Left lung (tissue), 14 donors: ENCODE measurements at places on chromosomes 16 and 17. TPM values are rescaled to one million over a fixed set of nuclear protein-coding genes. Genes with fewer than 3 reads are reported as not detected.

- no peak for DNase-seq
Observed at GRCh38 chr16:68086860-68087268, 1.7 kb downstream of the NFATC3 start.

- no peak for DNase-seq
Observed at GRCh38 chr16:69822174-69822935, 60.2 kb downstream of the WWP2 start.

CACNG1 gene
- not detected for total RNA-seq

GRCh38 chr16:68046106-68046505 lies 23.0 kb downstream of the DUS2 start:
- no peak for DNase-seq

DNA sequence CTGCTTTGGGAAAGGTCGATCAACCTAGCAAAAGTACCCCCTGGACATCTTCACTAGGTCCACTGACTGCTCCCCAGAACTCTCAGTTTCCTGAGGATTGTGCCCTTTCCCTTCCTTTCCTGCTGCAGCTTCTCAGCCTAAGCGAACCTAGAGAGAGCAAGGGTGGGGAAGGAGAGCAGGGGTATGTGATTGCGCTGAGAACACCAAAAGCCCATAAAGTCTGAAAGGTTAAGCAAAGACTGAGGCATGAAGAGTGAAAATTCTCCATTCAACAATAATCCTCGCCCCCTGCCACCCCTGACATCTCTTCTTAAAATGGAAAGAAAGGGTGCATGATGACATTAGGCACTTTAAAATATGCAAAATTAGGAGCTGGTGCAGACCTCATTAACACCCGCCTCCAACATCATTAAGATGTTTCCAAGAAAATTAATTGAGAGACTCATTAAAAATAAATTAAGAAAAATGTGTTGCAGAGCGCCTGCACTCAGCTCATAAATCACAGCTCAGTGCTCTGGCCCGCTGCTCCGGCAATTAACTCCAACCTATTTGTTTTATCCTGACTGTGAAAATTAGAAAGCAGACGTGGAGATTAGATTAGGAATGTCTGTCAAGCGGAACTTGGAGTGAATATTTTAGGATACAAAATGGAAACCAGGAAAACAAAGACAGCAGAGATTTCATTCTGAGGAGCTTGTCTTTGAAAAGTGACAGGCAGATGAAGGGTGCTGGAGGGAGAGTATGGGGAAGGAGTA lies 49.1 kb upstream of the PMFBP1 start:
- no peak for DNase-seq

- no peak for DNase-seq
Observed at GRCh38 chr17:66730461-66730923, 104.4 kb upstream of the CACNG5 start.

SDR42E1 gene
- 9.3 TPM for total RNA-seq

- no peak for DNase-seq
Observed at GRCh38 chr17:65583921-65584603, 22.6 kb upstream of the AXIN2 start.

GRCh38 chr16:4241928-4242283 lies at the start of gene SRL:
Gene SRL, minus strand, starts transcription at chr16:4242080. Its CDS starts 13 bp downstream, at chr16:4242067.
- DNase-seq = no peak

PLLP gene
- total RNA-seq = 70.6 TPM

CPPED1 gene
- 33.3 TPM for total RNA-seq

CAVIN1 gene
- 320 TPM for total RNA-seq

GRCh38 chr16:30741461-30741914 lies 6.7 kb upstream of the PHKG2 start:
- no peak for DNase-seq

DNA sequence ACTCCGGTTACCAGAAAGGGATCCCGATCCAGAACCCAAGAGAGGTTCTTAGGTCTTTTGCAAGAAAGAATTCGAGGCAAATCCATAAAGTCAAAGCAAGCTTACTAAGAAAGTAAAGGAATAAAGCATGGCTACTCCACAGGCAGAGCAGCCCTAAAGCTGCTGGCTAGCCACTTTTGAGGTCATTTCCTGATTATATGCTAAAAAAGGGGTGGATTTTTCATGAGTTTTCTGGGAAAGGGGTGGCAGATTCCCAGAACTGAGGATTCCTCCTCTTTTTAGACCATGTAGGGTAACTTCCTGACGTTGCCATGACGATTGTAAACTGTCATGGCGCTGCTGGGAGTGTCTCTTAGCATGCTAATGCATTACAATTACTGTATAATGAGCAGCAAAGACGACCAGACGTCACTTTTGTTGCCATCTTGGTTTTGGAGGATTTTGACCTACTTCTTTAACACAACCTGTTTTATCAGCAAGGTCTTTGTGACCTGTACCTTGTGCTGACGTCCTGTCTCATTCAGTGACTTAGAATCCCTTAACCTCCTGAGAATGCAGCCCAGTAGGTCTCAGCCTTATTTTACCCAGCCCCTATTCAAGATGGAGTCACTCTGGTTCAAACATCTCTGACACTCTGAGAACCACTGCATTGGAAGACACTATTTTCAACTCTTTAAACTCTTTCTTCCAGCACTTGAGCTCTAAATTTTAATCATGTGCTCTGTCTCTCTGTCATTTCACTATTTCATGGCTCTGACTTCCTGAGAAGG lies 203.6 kb upstream of the CACNG3 start:
- no peak for DNase-seq

DNA sequence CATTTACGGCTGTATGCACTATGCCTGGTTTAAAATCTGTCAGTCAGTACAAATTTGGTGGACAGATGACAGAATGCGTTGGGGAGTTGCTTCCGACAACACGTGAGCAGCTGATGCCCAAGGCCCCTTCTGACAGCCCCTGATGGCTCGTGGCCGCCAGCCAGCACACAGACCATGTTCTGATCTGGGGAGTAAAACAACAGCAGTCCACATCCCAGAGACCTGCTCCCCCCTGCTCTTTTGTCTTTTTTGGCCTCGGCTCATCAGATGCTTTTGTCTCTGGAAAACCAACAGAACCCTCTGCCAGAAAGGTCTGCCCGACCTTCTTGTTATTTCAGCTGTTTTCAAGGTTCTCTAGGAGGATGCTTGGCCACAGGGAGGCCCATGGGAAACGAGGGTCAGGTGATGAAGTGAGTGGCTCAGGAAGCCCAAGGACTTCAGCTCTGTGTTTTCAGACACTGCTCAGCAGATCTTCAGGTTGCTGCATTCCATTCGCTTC lies 10.8 kb downstream of the ARSG start:
- DNase-seq = no peak

DNA sequence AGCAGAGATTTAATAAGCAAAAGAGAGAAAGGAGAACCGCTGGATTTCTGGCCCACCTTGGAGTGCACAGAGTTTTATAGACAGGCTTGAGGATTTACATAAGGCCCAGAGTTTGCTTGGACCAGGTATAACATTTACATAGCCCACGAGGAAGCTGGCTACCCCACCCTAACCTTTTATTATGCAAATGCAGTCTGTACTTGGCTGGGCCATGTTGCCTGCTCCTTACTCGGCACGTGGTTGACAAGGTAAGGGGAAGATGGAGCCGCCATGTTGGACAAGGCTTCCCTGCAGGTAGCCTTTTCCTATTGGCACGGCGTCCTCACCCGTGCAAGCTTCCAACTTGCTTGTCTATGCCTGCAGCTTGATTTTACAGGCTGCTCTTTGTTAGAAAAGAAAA lies 35.2 kb upstream of the HS3ST3A1 start:
- no peak for DNase-seq

SLC13A2 gene
- not detected for total RNA-seq

GRCh38 chr16:72298961-72299360 lies 127.0 kb upstream of the PMFBP1 start:
- DNase-seq = no peak

DNA sequence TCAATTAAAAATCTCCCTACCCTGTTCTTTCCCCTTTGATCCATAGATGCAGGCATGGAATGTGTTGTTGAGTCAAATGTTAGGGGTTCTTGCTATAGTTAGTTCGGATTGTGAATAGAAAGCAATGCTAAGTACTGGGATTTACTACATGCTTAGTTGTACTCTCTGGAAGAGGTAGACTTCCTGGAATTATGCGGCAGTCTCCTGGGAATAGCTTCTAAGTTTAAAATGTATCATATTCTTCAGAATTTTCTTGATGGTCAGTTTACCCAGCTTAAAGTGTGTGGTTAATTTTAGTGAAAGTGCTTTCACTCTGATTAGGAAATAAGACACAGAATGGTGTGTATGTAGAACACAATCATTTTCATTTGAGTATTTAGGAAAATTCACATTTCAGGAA lies 3.5 kb downstream of the CLTC start:
- no peak for DNase-seq

KCTD5 gene
- 21.3 TPM for total RNA-seq

PLEKHH3 gene
- 34.2 TPM for total RNA-seq

- DNase-seq = no peak
Observed at GRCh38 chr16:12753203-12754023, 50.3 kb downstream of the CPPED1 start.

SPATA20 gene
- total RNA-seq = 57.2 TPM

- DNase-seq = no peak
Observed at GRCh38 chr17:46166692-46167249, 26.5 kb downstream of the KANSL1 start.

DNA sequence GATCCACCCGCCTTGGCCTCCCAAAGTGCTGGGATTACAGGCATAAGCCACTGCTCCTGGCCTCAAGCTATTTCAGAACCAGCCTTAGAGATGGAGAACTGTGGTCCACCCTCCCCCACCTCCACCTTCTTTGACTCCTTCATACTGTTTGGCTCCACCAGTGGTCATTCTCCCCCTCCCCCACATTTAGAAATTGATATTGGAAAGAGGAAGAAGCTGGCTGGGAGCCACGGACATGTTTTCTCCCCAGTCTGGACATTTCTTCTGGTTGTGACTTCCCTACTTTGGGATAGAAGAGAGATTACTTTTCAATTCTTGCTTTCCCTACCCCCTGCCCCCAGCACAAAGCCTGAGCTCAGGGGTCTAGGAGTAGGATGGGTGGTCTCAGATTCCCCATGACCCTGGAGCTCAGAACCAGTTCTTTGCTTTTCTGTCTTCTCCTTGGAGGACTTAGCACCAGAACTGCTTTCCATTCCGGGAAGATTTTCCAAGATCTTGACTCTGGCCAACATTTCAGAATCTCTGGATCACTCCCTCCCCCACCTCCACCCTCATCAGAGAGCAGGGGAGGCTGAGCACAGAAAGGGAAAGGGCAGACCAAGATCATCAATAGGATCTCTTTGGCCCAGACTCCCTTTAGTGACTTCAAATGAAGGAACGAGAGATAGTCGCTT lies 16.3 kb downstream of the CAVIN1 start:
- DNase-seq = no peak

DNA sequence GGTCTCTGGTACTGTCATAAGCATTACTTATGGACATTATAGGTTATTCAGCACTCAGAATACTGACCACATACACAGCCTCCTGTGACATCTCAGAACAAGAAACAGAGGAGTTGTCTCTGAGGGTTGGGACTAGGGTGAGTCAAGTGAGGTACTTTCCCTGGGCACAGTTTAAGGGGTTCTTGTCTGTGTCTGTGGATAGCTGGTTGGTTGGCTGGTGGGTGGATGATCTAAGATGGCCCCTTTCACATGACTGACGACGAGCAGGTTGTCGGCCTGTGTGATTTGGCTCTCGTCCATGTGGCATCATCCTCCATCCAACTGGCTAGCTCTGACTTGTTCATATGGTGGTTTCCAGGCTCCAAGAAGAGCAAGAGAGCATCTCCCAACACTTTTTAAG lies 163.9 kb downstream of the PRKCB start:
- DNase-seq = no peak

DNA sequence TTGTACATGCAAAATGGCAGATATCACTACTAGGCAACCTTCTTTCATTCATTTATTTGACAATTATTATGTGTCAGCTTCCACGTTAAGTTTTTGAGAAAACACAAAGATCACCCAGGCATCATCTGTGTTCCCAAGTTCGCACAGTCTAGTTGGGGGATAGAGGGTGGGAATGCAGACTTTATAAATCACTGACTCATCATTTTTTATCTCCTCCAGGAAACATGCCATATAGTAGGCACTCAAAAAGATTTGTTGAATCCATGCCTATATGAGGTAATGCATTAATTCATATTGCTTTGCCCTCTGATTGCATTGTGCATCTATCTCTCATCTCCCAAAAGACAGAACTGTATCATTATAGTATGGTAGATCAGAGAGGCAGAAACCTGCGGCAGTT lies 196.8 kb upstream of the TOX3 start:
- DNase-seq = no peak

DNA sequence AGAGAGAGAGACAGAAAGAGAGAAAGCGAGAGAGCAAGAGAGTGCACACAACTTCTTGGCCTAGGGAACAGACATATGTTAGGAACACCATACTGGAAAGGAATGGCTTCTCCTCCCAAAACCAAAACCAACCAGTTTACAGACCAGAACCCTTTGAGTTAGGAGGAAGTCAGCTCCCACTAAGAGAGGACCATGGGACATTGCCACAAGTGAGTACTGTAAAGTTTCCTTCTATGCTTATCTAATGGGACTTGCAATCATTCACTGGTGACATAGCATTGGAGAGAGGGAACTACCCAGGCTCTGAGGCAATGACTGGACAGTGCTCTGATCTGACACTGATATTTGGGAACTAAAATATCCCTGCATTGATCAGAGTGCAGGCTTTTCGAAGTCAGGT lies 32.4 kb downstream of the TBC1D3B start:
- no peak for DNase-seq

DNA sequence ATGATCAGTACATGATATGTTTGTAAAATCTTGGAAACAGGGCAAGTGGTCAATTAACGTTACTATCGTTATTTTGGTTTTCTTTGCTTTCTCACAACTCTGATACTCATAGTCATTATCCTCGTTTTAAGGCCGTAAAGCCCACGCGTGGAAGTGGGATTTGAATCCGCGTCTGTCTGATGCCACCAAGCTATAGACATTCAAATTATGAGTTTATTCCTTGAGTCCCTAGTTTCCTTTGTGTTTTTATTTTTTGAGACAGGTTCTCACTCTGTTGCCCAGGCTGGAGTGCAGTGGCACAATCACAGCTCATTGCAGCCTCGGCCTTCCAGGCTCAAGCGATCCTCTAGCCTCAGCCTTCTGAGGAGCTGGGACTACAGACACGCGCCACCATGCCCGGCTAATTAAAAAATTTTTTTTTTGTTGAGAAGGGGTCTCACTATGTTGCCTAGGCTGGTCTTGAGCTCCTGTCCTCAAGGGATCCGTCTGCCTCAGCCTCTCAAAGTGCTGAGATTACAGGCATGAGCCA lies 1.0 kb downstream of the DCTN5 start:
- no peak for DNase-seq

GRCh38 chr17:66255527-66255971 lies 26.3 kb upstream of the APOH start:
- DNase-seq = no peak
